Activated T-helper 9 cell treated with anti-CD3 and anti-CD28 coated beads, Interleukin-2, amount 50 U/mL, for 16 hours (primary cell): ENCODE measurements at places on chromosomes 11 and 22.

DNA sequence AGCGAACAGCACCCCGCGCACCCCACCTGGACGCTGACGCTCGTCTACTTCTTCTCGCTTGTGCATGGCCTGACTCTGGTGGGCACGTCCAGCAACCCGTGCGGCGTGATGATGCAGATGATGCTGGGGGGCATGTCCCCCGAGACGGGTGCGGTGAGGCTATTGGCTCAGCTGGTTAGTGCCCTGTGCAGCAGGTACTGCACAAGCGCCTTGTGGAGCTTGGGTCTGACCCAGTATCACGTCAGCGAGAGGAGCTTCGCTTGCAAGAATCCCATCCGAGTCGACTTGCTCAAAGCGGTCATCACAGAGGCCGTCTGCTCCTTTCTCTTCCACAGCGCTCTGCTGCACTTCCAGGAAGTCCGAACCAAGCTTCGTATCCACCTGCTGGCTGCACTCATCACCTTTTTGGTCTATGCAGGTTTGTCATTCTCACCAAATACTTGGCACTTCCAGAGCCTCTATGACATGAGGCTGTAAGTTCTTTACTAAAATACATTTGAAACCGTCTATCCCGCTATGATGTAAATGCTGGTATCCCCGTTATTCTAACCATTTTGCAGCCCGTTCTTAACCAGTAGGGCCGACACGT, 535 bp downstream of the AQP11 start:
- DNase-seq: no peak

DNA sequence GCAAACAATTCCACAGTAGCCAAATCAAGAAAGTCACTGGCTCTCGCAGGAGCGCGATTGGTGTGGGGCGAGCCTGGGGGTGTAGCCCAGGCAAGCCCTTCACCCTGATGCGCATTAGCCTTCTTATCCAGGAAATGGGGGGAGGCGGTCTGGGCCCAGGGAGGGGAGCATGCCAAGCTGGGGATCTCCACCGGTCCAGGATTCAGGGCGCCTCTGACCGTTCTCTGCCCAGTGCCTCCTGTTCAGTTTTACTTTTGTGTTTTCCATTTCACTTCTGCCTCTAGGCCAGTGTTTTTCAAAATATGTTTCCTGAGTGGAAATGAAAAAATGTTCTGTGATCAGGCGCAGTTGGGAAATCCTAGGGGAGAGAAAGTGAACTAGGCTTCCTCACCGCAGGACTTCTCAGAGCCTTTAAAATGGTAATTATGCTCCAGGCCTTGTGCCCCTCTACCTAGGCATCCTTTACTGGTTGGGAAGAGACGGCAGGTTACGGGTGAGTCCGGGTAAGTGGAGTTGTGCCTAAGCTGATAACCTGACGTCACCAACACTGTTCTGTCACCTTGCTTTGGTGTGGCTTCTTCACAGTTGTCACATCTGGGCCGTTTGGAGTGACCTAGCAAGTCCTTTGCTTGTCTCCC, 18.4 kb downstream of the LRP5 start:
- no peak for DNase-seq

- no peak for DNase-seq
Observed at GRCh38 chr11:14312736-14313438, 46.1 kb downstream of the RRAS2 start.

GRCh38 chr11:119933584-119933983, 204.3 kb downstream of the TRIM29 start:
- no peak for DNase-seq

- no peak for DNase-seq
Observed at GRCh38 chr22:36351921-36352802, 35.6 kb downstream of the MYH9 start.

DNA sequence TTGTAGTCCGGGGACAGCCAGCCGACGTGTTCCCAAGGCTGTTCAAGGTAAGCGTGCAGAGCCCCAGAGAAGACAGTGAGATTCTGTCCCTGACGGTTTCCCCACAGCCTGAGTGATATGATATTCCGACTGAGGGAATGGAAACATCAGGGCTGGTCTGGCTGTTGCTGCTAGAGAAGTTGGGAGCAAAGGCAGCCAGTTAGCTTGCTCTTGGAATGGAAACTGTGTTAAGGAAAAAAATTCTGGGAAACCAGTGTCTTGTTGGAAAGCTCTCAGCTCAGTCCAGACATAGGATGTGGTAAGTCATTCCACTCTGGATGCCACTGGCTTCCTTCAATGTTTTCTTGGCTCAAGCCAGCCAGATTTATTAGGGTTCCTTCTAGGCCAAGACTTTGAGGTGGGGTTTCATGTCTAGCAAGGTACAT, 8.8 kb downstream of the CRY2 start:
- DNase-seq: no peak

DNA sequence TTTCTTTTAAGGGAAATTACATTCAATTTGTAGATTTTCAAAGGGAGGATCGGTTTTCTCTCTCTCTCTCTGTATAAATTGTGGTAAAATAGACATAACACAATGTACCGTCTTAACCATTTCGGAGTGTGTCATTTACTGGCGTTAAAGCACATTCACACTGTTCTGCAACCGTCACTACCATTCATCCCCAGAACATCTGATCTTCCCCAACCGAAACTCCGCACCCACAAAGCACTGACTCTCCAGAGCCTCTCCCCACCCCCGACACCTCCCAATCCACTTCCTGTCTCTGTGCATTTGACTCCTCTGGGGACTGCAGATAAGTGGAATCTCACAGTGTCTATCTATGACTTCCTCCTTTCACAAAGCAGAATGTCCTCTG, 15.9 kb upstream of the GRAMD4 start:
- DNase-seq: no peak

DNA sequence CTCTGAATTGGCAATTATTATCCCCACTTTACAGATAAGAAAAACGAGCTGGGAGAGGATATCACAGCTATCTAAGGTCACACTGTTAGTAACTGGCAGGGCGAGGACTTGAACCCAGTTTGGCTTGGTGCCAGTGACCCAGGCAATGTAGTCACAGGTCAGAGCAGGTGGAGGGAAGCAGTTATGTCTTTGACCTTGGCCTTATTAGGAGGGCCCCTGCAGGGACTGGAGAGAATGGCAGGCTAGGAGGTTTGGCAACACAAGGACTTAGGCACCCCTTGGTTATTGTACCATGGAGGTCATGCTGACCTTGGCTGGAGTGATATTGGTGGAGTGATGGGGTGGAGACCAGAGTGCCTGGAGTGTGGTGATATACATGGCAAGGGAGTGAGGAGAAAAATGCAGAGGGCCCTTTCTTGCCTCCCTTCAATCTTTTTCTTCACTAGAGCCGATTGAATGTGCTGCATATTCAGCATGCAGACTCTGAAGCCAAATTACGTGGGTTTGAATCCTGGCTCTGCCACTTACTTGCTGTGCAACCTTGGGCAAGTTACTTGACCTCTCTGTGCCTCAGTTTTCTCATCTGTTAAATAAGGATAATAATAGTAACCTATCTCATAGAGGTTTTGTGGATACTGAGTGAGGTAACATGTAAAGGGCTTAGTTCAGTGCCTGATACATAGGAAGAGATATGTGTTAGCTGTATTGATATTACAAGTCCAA, 92.7 kb upstream of the TBCEL start:
- DNase-seq: no peak

- no peak for DNase-seq
Observed at GRCh38 chr11:133999355-133999754, 42.6 kb upstream of the IGSF9B start.

DNA sequence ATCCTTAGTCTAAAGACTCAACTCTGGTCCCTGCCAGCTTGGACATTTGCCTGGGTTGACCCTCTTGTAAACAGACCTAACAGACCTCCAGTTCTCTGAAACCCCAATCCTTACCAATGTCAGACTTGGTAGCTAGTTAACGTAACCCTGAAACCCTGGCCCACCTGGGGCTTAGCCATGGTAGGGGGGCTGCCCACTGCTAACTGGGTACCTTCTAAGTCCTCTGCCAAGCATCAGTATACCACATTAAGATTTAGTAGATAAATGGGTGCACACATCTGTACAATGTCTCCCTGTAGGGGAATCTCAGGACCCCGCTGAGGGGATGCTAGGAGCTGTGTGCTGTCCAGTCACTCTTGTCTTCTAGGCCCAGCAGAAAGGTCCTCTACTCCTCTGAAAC, 29.9 kb upstream of the TH start:
- DNase-seq: no peak

DNA sequence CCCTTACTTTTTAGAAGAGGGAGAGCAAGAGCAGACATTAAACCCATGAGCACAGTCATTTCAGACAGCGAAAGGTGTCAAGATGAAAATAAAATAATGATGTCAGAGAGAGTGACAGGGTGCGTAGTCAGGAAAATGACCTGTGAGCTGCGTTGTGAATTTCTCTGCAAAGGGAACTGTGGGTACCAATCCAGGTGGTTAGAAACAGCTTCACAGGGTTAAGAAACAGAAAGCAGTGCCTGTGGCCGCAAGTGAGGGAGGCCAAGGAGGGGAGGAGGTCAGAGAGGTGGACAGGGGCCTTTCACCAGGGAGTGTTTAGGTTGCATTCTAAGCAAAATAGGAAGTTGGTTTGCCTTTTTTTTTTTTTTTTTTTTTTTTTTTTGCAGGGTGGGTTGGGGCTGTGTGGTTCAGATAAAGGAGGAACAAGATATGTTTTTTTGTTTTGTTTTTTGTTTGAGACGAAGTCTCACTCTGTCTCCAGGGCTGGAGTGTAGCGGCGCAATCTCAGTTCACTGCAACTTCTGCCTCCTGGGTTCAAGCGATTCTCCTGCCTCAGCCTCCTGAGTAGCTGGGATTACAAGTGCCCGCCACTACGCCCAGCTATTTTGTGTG, 7.9 kb downstream of the TIGD3 start:
- DNase-seq: no peak

- no peak for DNase-seq
Observed at GRCh38 chr11:92070026-92070889, 154.4 kb upstream of the FAT3 start.

DNA sequence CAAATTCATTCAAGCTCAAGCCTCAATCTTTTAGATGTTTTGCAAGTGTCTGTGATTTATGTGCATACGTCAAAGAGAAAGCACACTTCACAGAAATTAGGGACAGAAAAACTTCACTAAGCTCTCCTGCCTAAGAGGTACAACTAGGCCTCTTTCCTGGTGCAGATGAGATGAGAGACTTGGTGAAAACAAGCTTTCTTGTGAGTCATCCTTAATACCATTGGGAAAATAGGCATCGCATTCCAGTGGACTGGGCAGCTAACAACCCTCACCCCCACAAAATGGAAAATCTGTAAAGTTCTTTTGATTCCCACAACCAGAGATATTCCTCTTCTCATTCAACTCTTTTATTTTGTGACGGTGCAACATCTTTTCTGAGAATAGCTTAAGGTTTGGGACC, 1110.4 kb upstream of the CCDC90B start:
- no peak for DNase-seq

GRCh38 chr11:9069862-9070470, 21.4 kb downstream of the SCUBE2 start:
- DNase-seq: no peak
